ENCODE measurements at places on chromosomes 3 and 15.

GRCh38 chr3:19256313-19256712 is 108.0 kb downstream of the KCNH8 start:
- DNase-seq: no peak

DNA sequence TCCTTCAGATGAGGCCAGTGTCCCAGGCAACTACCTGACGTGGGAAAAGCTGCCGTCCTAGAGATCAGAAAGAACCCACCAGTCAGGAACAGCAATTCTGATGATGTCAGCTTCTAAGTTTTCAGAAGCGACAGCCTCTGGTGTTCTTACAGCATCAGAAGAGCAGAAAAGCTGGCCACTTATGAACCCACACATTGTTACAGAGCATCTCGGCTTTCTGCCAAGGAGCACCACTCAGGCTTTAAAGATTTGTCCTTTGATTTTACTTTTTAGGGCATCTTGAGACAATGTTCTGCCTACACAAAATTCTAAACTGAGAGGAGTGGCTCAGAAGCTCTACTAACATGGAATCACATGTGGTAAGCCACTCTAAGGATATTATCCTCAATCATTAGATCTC is 49.7 kb upstream of the BOC start:
- no peak for DNase-seq

GRCh38 chr3:11363715-11364114 is 91.5 kb downstream of the ATG7 start:
- DNase-seq: no peak

DNA sequence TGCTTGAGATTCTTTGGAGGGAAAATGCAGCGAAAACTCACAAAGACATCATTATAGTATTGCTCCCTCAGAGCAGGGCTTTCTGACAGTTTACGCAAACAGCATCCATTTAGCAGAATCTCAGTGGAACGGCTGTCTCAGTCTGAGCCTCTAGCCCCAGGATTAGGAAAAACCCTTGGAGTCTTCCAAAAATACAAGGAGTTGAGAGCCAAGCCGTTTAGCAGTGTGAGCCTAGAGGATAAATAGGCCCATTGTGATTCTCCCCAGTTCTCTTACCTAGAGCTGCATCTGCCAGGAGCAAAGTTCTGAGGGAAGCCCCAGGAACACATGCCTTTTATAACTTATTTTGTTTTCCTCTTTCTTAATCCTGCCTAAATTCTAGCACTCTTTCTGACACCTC is 359.6 kb downstream of the NTRK3 start:
- DNase-seq: no peak

GRCh38 chr3:3632449-3632848 is 166.8 kb upstream of the LRRN1 start:
- no peak for DNase-seq

- no peak for DNase-seq
These were observed 304.2 kb upstream of the CTNNB1 start for GRCh38 chr3:40895109-40895508.

DNA sequence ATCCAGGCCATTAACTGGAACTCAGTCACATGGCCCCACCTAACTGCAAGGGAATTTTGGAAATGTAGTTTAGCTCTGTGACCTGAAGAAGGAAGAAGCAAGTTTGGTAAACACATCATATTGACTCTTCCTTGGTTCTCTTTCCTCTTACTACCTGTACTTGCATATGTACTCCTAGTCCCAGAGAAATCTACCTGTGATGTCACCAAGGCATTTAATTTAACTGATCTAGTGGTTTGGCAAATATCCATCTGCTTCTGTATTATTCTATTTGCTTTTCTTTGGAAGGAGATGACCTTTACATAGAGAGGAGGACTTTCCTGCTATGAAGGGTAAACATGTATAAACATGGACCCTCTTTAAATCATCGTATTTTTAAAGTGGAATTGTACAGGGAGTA is 150.8 kb downstream of the TMEM108 start:
- DNase-seq: no peak

GRCh38 chr3:111652492-111653180 is 57.5 kb upstream of the ZBED2 start:
- no peak for DNase-seq

DNA sequence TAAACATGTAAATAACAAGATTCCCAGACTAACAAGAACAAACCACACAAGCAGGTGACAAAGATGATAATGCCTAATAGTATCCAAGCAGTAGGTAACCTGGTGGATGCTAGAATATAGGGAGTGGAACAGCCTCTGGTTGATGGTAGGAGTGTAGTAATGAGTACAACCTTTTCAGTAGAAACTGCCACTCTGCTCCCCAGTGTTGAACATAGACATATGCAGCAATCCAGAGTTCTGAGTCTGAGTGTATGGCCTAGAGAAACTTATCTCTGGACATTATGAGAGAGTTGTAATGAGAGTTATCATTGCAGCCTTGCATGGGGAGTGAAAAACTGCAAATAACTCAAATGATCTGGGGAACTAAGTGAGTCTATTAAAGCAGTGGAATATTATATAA is 76.1 kb upstream of the ACAD9 start:
- DNase-seq: no peak

- DNase-seq: no peak
These were observed 329.0 kb downstream of the GBE1 start for GRCh38 chr3:81432456-81432855.

DNA sequence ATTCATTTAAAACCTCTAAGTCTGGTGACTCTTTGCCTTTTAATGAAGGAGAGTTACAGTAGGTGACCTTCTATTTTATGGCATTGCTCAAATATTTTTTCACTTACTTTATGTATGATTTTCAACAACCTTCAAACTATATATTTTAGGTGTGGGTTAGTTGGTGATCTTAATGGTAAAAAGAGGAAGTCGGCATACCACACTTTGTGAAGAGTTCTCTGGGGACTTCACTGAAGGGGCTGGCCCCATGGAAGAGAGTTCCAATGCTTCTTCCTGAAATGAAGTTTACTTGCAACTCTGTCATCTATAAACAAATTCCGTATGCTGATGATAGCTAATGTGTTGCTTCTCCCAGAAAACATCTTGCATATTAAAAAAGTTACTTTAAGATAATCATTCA is 647.0 kb upstream of the SGO1 start:
- DNase-seq: no peak

Measured in stimulated activated CD8-positive, alpha-beta memory T cell treated with anti-CD3 and anti-CD28 coated beads, Interleukin-15, amount 100 ng/mL, for 1 hour (primary cell).